HL-60 (cell line): ENCODE measurements at places on chromosomes 4 and X.

- no peak for DNase-seq
Observed at GRCh38 chr4:1195109-1195671, 22.8 kb upstream of the SPON2 start.

DNA sequence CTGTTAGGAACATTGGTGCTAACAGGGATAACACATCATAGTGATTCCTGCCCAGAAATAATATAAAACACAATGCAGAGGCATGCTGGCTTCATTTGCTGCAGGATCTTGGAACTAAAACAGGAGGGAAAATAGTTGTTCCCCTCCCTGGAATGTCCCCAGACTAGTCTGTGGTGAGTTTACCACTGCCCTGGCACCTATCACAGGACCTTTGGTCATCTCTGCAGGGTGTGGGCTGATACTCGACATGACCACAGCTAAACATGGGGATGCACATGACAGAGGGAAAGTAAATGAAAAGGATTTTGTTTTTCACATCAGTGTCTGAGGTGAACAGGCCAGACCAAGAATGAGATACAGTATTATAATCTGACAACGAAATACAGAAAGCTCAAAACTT lies 160.2 kb upstream of the DKK2 start:
- DNase-seq, result no peak

- no peak for DNase-seq
Observed at GRCh38 chr4:67776746-67777145, 22.6 kb upstream of the GNRHR start.

GRCh38 chrX:40571600-40571999 lies 9.2 kb upstream of the ATP6AP2 start:
- no peak for DNase-seq

DNA sequence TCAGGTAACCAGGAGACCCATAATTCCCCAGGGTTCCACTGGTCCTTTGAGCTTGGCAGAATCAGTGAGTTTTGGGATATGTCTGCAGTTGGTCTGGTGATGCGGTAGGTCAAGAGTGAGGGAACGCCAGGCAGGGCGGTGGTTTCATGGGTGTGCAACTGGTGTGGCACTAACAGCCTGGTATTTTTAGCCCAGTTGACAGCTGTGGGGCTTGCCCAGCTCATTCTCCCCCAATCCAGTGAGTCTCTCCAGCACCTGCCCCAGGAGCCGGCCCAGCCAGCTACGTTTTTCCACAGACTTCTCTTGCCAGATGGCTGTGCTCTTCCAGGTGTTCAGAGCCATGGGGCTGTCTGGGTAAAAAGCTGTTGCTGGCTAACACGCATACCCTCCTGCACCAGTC lies 1019.9 kb downstream of the CCSER1 start:
- no peak for DNase-seq

DNA sequence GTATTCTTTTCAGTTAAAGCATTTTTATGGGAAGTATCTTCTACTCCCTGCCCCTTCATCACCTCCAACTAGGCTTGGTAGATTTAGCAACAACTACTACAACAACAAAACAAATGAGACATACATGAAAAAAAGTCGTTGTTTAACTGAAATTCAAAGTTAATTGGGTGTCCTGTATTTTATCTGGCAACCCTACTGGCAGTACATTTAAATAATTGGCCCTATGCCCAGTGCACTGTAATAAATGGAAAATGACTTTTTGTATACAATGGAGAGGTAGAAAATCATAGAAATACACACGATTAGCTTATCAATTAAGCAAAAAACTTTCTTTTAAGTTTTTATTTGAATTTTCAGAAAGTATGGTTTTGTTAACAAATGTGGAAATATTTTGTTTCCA lies 21.4 kb upstream of the CLGN start:
- no peak for DNase-seq

GRCh38 chr4:128277856-128278255 lies 9.8 kb downstream of the PGRMC2 start:
- DNase-seq, result no peak

GRCh38 chr4:112510291-112511092 lies 5.5 kb downstream of the NEUROG2 start:
- no peak for DNase-seq

DNA sequence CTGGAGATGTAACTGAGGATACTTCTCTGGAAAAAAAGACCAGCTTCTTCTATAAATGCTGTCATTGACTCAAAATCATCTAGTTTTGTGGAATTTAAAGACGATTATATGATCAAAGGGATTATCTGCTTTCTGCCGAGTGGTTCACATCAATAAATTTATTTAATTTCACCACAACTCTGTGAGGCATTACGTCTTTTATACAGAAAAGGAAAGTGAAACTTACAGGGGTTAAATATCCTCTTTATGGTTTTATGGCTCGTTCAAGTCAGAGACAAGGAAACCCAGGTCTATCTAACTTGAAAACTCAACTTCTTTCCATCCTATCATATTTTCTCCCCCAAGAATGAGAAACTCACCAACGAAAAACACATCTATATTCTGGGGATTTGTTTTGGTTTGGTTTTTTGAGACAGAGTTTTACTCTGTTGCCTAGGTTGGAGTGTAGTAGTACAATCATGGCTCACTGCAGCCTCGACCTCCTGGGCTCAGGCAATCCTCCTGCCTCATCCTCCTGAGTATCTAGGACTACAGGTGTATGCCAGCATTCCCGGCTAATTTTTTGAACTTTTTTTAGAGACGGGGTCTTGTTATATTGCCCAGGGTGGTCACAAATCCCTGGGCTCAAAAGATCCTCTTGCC lies 377.9 kb upstream of the EMCN start:
- no peak for DNase-seq

GRCh38 chr4:72935462-72935861 lies 134.1 kb downstream of the COX18 start:
- DNase-seq, result no peak

GRCh38 chr4:5371415-5372190 lies 320.3 kb downstream of the STK32B start:
- no peak for DNase-seq

- no peak for DNase-seq
Observed at GRCh38 chrX:123093792-123094191, 90.3 kb upstream of the GRIA3 start.

GRCh38 chr4:40262077-40262528 lies 65.3 kb downstream of the RHOH start:
- DNase-seq, result no peak

DNA sequence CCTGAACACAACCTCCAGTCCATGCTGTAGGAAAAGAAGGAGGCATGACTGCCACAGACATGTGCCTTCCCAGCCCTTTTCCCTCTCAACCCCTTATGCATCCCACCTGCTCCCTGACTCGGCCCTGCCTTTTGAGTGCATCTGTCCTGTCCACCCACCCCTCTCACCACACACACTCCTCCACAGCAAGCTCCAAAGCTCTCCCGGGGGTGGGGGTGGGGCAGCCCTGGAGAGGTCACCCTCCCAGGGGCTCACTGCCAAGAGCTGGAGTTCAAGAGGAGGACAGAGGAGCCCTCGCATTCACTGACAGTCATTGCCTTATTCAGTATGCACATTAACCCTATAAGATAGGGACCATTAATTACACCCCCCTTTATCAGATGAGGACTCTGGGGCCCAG lies 46.6 kb upstream of the MAMLD1 start:
- no peak for DNase-seq

DNA sequence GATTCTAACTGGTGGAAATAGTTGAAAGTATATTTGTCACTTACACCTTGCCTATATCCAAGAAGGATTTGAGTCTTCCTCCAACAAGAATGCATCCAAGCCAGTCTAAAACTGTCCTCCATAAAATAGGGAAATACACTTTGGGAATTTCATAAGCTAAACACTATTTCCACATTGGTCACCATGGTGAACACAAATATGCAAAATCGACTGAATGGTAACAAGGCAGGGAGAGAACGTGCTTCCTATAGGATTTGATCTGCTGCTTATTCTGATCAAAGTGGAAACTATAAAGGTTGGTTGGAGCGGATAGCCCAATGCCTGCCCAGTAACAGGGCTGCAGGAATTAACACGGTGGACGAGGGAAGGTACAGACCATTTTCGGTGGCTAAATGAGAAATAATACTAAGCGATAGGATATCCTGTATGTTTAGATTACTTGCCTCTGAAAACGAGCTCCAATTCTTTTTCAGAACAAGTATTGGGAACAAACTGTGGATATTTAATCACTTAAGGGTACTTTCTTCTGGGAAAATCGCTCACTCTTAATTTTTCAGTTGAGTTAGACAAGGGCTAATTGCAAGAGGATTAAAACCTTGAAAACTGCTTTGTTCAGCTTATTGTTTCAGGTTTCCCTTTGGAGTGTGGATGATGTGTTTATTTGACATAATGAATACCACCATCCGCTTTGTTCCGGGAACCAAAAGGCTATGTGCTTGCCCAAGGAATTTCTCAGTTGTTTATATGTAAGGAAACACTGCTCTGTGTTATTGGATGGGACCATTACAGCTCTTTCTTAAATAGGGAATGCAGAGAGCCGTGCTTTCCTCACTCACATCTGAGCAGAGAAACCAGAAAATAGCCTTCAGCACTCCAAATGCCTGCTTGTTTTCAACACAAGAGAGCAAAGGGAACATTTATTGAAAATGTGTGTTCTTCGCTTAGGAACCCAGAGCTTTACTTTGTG lies 194.4 kb downstream of the CBR4 start:
- DNase-seq, result no peak

- peak; percentile 12 for DNase-seq
Observed at GRCh38 chr4:145177511-145177905, 2.9 kb downstream of the OTUD4 start.

DNA sequence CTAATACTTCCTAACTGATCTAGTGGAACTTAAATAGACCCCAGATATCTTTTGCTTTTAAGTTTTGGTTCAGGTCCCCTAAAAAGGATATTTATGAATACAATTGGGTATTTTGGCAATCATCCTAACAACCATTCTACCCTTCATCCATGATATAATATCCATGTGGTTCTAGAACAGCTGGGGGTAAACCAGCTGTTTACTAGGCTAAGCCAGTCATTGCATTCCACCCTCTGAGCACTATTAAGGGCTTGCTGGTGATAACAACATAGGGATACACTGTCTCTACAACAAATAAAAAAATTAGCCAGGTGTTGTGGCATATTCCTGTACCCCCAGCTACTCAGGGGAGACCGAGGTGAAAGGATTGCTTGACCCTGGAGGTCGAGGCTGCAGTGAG lies 54.8 kb upstream of the MAPK10 start:
- DNase-seq, result no peak

- no peak for DNase-seq
Observed at GRCh38 chr4:139223682-139224317, 46.8 kb upstream of the ELF2 start.

DNA sequence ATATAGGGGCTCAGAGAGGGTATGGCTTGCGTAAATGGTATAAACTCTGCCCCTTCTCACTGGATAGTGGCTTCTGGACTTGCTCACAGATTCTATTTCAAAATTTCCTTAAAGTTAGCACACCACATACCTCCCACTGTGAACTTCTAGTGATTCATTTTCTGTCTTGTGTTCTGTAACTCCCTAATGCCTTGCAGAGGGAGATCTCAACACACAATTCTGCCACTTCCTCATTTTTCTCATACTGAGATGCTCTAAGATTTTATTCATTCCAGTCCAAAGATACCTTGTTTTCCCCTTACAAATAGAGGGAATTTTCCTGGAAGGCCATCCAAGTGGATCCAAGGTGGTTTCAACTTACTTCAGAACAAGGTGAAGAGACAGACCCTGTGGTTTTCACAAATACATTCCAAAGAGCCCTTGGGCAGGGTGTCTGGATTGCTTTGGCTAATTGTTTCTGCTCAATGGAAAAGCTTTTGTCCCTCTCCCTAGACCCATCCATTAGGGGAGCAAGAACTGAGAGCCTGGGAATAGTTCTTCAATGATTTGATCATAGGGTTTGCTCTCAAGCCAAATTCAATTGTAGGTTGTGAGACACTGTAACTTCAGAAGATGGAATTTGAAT lies 52.1 kb upstream of the CAPN6 start:
- DNase-seq, result no peak

- DNase-seq, result no peak
Observed at GRCh38 chr4:8840816-8841455, 30.7 kb downstream of the HMX1 start.

DNA sequence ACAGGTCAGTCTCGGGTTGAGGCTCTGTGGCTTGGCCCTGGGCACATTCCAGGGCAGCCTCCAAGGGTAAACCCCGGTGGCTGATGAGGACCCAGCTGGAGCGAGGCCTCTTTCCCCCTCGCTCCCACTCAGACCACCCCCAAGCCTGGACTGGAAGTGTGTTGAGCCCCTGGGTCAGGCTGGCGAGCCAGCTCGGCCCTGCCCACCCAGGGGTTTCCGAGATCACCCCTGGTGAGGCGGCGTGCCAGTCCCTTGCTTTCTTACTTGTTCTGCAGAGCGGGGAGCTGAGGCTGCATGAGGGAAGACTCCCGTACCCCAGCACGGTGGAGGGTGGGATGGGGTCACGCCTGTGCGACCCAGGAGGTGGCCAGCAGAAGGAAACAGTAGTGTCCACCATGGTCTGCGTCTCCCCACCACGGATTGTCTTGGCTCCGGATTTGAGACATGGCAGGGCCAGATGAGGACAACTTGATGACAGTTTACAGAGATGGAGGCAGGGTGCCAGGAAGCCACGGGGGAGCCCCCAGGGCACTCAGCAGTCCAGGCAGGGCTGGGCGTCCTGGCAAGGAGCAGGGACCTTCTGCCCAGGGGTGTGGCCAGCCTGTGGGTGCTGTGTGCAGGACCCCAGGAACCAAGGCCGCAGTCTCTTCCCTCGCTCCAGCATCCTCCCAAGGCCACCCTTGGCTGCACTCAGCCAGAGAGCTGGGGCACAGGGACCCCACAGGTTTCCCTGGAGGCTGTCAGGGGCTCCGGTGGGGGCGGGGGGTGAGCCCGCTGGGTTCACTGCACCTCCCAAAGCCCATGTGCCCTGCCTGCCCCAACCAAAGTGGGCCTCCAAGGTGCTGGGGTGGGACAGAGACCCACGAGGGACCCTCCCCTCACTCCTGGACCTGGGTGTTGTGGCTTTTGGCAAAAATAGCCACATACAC lies 6.6 kb upstream of the FGFRL1 start:
- no peak for DNase-seq

GRCh38 chrX:103656617-103657016 lies 27.8 kb downstream of the TCEAL1 start:
- no peak for DNase-seq

DNA sequence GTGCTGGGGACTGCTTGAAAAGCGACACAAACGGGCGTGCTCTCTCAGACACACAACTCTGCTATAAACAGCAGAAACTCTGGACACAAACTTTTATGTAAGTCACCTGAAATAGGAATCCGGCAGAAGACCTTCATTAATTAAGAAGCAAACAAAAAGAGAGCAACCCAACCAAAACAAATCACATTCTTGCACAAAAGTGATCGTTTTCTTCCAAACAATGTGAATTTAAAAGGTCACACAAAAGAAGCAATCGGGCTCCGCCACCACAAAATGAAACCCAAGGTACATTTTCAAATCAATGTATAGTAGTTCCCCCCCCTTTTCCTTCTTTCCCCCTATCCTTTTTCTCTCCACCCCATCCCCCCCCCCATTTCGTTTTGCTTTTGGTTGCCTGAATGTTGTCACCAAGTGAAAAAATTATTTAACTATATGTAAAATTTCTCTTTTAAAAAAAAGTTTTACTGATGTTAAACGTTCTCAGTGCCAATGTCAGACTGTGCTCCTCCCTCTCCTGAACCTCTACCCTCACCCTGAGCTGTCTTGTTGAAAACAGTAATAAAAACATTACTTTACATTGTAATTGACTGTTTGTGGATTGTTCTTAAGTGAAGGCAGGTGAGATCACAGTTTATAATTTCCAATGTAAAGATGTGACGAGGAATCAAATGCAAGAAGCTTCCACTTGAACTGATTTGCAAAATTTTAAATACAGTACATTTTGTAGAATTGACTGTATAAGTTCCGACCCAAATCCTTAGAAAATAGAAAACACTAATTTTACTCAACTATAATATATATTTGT lies 2.4 kb downstream of the MAB21L2 start:
- DNase-seq, result no peak

- DNase-seq, result no peak
Observed at GRCh38 chr4:186029571-186030398, 39.2 kb upstream of the TLR3 start.
